Activated T-helper 2 cell treated with anti-CD3 and anti-CD28 coated beads, Interferon-gamma antibody, Interleukin-2, Interleukin-4, amounts not matched to agents 10 μg/mL and 5 μg/mL and 100 μg/mL, durations not matched to agents 14 hours and 24 hours and 36 hours (primary cell): ENCODE measurements at places on chromosomes 2 and 18. TPM values are rescaled to one million over a fixed set of nuclear protein-coding genes. Genes with fewer than 3 reads are reported as not detected.

Gene C2orf72
- 0.32 and 0.96 TPM in 2 replicates for total RNA-seq

DNA sequence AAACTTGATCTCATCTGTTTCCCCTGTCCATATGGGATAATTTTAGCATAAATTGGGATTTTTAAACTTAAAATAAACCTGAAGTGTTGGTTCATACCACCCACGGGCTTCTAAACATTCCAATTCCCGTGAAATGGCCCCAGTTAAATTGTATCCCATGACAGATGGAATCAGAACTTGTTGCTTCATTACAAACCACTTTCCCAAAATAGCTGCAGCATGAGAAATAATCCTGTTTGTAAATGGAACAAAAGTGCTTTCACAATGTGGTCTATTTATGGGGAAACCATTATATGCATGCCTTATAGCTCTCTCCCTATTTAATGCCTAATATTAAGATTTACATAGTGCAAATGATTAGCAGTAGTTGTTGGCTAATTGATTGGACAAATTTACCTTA is 15.9 kb downstream of the SCG2 start:
- no peak for DNase-seq

DNA sequence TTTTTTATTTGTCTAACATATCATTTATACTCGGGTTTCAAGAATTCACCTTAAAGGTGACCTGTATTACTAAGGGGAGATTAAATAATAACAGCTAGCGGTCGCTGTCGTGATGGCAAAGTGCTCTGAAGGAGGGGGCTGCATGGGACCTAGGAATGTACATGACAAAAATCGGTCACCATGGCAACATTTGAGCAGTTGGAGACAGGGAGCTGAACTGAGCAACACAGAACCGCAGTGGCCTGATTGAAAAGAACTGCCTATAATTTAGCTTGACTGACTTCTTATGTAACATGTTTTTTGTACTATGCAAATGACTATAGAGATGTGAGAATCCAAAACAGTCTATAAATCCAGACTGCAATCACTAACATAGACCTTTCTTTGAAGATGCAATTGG is 34.3 kb upstream of the EPHA4 start:
- DNase-seq: no peak

Gene ODC1
- total RNA-seq: 161 and 164 TPM in 2 replicates

Gene CD28
- 53.6 and 59.3 TPM in 2 replicates for total RNA-seq

Gene IL36RN
- total RNA-seq: not detected in 2 replicates
